ENCODE measurements at places on chromosomes 3 and 15. TPM values are rescaled to one million over a fixed set of nuclear protein-coding genes. Genes with fewer than 3 reads are reported as not detected.

DNA sequence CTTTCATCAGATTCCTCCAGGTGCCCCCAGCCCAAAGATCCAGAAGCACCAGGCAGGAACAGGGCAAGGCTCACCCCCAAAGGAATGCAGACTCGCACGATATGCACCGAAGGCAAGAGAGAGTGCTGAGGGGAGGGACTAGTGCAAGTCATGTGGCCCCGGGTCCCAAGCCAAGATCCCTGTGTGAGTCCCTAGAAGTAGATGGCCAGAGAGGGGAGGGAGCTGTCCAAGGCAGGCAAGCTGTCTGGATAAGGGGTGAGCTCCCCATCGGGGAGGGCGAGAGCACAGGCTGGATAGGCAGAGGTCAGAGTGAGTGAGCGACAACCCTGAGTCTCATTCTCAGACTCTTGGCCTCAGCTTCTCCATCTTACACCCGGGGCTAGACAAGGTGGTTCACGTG is 171.5 kb upstream of the LINGO1 start:
- no peak for DNase-seq

GRCh38 chr3:178095522-178095921 is 440.7 kb upstream of the KCNMB2 start:
- DNase-seq: no peak

- DNase-seq: no peak
These were observed 48.9 kb upstream of the PYGO1 start for GRCh38 chr15:55637086-55637485.

GRCh38 chr3:48042071-48042760 is 26.0 kb upstream of the MAP4 start:
- no peak for DNase-seq

GRCh38 chr15:60932051-60932915 is 296.8 kb downstream of the RORA start:
- peak; percentile 89 for DNase-seq

GRCh38 chr3:101377796-101378195 is 57.4 kb upstream of the IMPG2 start:
- DNase-seq: peak; percentile 58

DNA sequence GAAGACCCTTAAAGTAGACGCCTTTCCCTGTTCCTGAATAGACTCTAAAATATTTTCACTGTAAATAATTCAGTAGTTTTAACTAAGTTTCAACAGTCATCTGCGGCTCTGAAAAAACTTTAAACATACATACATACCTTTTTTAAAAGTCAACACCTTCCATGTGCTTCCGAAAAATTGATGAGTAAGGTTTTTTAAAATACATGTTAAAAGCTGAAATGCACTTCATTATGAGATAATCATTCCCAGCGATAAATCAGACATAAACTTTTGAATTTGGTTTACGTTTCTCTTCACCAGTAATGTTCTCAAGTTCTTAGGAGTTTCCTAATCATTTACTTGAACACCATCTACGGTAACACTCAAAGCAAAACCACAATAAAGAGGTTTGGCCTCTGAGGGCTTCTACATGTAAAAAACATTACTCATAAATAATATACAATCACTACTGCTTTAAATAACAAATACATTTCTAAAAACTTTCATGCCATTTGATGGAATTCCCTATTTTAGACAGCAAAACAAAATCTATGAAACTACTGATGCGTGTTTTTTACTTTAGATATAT is 403.5 kb downstream of the SHQ1 start:
- DNase-seq: no peak

Gene TMED3
- 108 TPM for total RNA-seq

DNA sequence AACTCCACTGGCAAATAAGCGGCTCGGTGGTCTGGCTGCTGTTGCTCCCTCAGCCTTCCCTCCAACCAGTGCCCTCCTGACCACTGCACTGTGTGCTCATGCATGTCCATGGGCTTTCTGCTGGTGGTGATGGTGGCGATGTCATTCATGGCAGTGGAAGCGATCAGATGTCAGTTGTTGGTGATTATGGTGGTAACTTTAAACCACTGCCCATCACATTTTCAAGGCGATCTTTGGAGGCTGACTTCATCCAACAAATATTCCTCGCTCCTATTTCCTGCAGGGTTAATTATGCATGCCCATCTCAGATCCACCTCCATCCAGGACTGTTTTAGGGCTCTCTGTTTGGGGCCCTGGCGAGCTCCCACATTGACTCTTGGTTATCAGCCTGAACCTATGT is 13.4 kb upstream of the HCN4 start:
- DNase-seq: no peak

GRCh38 chr15:63312286-63312685 is 34.9 kb downstream of the APH1B start:
- no peak for DNase-seq

DNA sequence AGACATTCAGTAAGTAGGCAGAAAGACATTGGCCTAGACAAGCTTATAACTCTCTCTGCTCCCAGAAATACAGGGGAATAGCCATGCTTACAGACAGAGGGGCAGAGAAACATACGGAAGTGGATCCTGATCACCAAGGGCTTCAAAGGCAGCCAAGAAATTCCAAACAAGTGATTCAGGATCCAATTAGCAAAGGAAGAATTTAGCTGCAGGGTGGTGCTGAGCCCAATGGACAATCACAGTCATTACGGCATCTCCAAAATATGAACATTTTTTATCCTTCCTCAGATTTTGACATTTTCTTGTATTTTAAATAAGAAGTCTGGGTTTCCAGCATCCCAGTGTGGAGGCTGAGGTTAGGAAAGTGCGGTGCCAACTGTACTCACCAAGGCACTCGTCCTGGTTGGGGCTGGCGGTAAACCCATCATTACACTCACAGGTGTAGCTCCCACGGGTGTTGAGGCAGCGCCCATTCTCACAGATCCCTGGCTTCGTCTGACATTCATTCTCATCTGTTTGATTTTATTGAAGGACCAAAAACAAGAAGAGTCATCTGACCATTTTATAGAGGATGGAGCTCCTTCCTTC is 96.8 kb downstream of the DUT start:
- DNase-seq: peak; percentile 96

Gene DUOXA2
- total RNA-seq: not detected

DNA sequence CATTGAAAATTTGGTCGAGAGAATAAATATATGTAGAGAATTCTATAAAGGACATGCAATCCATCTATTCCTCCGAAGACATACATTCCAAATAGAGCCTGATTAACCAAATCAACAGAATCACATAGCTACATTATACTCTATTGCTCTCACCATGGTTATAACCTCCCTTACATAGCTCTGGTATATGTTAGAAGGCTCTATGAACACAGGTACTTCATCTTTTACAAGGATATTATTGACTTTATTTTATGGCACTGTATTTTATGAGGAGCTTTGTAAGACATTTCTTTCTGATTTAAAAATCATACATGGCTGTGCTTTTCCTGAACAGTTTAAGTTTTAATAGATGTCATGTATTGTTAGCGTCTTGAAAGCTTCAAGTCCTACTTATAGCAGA is 4.8 kb downstream of the IGSF10 start:
- DNase-seq: no peak

- DNase-seq: no peak
These were observed 184.6 kb downstream of the ATP10A start for GRCh38 chr15:25678500-25678855.

DNA sequence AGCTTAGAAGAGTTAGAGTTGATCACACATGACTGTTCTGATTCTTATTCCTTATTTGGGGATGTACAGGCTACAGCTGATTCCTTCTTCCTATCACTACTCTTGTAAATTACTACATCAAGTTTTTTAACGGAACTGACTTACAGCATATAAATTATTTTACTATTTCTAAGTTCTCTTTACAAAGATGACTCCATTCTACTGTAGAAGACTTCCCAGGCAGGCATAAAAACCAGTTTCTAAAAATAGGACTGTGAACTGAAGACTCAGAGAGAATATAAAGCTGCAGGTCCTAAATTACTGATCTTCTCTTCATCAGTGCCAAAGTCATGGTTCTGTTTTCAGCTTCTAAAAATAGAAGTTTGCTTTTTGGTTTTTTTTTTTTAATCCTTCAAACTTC is 38.9 kb downstream of the ANO10 start:
- no peak for DNase-seq

DNA sequence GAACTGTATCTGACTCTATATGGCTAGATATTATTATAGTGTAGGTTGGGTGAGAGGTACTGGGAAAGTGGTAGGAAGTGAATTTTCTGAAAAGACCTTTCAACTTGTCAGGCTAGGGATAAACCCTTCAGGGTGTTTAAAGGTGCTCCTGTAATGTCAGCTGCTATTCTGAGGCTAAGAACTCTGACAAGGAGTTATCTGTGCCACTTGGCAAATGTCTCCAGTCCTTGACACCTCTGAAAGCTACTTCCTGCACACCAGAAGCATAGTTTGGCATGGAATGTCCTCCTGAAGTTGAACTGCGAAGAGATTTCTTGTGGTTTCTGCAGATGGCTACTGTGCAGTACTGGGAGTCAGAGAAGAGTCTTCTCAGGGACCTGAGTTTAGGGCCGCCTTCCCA is 194.3 kb downstream of the CDIN1 start:
- DNase-seq: no peak

Gene NEK11
- total RNA-seq: 4.3 TPM

DNA sequence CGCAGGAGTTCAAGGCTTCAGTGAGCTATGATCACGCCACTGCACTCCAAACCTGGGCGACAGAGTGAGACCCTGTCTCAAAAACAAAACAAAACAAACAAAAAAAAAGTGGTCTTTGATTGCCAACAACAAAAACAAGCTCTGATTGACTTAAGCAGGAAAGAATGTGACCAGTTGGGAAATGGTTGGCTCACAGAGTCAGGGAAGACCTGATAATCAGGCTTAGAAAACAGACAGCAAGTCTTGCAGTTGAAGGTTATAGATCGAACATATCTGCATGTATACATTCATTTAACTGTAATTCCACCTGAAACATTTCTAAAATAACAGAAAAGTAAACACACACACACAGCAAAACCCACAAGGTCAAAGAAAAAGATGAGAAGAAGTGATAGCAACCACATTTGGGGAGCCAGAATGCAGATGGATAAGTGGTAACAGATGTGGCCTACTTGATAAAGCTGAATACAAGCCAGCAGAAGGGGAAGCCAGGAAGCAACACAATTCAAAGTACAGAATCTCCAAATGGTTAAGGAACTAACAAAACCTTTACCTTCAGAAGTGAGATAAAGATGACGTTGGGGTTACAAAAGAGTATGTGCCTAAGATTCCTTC is 699.9 kb upstream of the ZNF385D start:
- DNase-seq: no peak

DNA sequence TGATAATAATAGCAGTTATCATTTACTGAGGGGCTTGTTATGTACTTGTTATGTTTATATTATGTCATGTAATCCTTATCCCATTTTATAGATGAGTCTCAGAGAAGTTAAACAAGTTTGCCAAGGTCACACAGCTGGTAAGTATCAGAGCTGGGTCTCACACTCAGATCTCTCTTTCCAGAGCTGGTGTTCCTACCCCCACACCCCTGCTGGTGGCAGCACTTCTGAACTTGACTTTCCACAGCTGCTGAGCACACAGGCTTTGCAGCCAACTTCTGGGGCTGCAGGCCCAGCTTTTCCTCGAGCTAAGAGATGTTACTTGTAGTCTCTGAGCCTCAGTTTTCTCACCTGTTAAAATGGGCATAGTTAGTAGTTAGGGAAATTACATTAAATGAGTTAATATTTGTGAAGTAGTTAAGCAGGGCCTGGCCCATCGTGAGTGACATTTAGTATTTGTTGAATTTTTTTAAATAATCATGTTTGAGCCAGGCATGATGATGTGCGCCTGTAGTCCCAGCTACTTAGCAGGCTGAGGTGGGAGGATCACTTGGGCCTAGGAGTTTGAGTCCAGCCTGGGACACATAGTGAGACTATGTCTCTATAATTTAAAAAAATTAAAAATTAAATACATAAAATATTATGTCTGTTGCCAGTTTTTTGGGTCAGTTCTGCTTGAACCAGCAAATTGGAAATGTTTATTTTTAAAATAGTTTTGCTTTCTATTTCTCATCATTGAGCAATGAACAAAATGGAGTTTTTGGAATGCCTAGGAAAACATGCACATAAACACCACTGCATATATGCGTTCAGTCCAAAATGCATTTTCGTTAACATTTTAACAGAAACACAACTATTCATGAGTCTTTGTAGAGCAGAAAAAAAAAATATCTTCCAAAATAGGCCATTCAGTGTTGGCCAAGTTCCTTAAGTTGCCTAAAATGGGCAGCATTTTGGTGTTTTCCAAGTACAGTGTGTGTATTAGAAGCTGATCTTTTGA is 87.3 kb downstream of the SMAD6 start:
- DNase-seq: no peak

Gene EIF4G1
- 422 TPM for total RNA-seq

GRCh38 chr3:120102674-120103073 is 8.4 kb upstream of the GSK3B start:
- no peak for DNase-seq

GRCh38 chr3:54906763-54907162 is 21.1 kb downstream of the LRTM1 start:
- no peak for DNase-seq

DNA sequence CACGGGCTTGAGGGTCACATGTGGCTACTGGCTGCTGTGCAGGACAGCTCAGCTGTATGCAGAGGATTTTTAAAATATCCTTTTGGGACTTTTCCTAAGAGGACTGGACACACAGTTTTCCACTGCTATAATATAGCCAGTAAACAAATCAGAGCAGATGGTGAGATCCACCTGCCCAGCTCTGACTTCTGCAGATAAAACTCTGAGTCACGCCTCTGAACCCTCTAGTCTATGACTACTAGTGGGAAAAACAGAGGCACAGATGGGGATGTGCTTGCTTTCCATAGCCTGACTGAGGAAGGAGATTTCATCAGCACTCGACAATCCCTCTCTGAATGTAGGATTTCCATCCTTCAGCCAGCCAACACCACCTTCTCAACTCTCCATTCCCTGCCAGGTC is 45.1 kb downstream of the COLQ start:
- peak; percentile 13 for DNase-seq
